ENCODE measurements at places on chromosomes 13 and 19.

GRCh38 chr13:57253551-57253950, 86.6 kb downstream of the PRR20E start:
- no peak for DNase-seq

GRCh38 chr19:21328406-21328805, 804 bp downstream of the ZNF708 start:
- DNase-seq = no peak

DNA sequence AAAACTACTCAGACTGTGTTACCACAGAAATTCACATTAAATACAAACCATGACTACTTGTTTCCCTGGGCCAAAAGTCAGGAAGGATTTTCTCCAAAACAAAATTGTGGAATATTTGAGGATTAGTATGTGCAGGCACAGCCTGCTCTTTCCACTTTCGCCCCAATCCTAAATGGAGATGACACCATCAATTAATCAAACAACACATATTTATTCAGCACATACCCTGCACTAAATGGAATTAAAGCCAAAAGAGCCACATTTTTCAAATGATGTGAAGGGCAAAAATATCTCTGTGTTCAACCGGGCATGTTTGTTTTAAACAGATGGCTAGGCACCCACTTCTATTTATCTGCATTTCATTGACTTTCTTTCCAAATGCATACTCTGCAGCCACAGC, 523.1 kb downstream of the DCT start:
- no peak for DNase-seq

- DNase-seq = no peak
Measured at GRCh38 chr13:111531505-111531904, 211.1 kb downstream of the TEX29 start.

GRCh38 chr13:103969520-103970050, 903.4 kb upstream of the SLC10A2 start:
- no peak for DNase-seq
